Activated CD4-positive, alpha-beta T cell treated with anti-CD3 and anti-CD28 coated beads for 24 hours (primary cell): ENCODE measurements at places on chromosomes 2 and 18.

- DNase-seq = no peak
Observed at GRCh38 chr18:80004600-80005342, 16.4 kb upstream of the TXNL4A start.

GRCh38 chr2:50645346-50645745 lies 386.6 kb downstream of the NRXN1 start:
- DNase-seq = no peak

DNA sequence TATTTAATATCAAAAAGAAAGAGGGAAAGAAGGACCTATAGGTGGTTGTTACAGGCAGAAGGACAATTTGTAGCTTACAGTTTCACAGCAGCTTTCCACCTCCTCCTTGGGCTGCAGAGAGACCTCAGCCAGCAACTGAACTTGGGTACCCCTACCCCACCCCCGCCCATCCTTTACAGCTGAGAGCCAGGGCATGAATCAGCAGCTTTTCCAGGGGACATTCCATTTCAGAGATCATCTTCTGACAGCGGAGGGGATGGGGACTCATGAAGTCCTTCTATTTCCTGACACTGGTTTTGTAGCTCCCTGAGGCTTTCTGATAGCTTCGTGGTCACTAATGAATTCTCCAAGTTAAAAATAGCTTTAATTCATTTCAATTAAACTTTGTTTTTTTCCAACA lies 96.4 kb downstream of the ITGB1BP1 start:
- no peak for DNase-seq

DNA sequence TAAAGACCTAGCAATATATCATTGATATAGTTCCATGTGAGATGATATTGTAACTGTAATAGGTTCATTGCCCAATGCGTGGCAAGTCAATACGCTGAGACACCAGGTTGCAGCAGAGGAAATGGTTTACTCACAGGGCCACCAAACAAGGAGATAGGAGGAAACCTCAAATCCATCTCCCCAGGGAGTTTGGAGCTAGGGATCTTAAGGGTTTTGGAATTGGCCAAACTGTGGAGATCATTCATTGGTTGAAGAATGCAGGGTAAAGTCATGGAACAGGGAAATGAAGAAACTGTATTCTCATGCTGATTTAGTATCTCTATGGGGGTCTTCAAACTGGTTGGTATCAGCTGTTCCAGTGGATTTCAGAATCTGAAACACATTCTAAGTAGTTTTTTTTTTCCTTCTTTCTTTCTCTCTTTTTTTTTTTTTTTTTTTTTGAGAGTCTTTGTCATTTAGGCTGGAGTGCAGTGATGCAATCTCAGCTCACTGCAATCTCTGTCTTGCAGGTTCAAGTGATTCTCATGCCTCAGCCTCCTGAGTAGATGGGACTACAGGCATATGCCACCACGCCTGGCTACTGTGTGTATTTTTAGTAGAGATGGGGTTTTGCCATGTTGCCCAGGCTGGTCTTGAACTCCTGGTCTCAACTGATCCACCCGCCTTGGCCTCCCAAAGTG lies 30.7 kb upstream of the PPM1B start:
- DNase-seq = no peak

- DNase-seq = no peak
Observed at GRCh38 chr2:222427646-222428301, 3.4 kb downstream of the SGPP2 start.

- DNase-seq = no peak
Observed at GRCh38 chr2:236351966-236352525, 87.8 kb upstream of the ASB18 start.

- peak; percentile 7 for DNase-seq
Observed at GRCh38 chr2:36618381-36618780, 20.4 kb upstream of the FEZ2 start.

DNA sequence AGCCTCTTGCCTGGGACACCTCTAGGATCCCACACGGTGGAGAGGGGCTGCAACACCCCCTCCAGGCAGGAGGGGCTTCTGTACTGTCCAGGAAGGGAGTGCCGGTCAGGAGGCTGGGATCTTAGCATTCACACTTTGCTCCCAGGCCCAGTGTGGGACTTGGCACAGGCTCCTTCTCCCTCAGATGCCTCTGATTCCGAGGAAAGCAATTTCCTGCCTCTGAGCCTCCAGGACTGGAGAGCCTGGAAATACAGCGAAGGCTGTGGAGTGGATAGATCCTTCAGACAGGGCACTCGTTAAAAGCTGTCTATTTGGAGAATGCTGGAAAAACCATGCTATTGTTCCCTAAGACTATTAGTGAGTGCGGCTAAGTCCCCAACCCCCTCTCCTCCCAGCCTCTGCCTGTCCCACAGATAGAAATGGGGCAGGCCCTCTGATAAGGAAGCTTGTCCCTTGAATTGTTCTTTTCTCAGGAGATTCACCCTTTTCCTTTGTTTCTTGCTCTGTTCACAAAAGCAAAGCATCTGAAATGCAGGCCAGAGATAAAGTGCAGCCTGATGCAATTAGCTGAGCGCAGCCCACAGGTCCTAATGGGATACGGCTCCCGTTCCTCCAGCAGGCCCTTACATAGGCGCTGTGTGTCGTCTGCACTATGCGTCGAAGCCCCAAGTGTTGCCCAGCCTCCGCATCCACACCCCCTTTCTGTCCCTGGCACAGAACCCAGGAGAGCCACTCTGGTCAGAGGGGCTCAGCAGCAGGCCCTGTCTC lies 252.2 kb downstream of the KLHL29 start:
- DNase-seq = no peak

GRCh38 chr2:160646684-160647444 lies 153.3 kb upstream of the RBMS1 start:
- DNase-seq = no peak

DNA sequence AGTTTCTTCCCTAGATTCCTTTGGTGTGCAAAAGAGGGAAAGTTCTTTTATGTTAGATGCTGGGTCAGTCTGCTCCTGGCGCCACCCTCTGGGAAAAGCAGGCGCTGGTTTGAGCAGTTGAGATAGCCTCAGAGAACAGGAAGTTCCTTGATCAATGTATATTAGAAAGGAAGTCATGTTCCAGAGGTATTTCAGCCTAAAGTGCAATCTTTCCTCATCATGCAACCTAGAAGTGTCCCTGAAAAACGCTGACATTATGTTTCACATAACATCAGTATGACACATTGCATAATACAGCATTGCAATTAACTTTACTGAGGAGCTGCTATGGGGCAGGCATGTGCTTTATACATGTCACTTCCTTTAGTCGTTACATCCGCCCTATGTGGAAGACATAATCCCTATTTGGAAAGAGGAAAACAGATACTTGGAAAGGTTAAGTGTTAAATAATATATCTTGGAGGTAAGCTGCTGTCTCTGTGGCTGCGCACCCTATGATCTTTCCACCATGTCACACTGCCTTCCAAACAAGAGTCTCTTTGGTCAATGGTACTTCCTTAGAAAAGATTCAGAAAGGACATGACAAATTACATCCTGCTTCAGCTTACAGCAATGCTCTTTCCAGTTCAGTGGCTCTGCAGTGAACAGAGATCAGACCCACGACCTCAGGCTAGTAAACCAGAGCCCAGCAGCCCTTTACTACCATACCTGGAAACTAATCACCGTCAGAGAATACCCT lies 369.7 kb downstream of the RAD51AP2 start:
- DNase-seq = no peak

GRCh38 chr2:68044099-68044498 lies 18.7 kb downstream of the C1D start:
- DNase-seq = no peak

- DNase-seq = no peak
Observed at GRCh38 chr2:8659092-8659734, 22.6 kb upstream of the ID2 start.

DNA sequence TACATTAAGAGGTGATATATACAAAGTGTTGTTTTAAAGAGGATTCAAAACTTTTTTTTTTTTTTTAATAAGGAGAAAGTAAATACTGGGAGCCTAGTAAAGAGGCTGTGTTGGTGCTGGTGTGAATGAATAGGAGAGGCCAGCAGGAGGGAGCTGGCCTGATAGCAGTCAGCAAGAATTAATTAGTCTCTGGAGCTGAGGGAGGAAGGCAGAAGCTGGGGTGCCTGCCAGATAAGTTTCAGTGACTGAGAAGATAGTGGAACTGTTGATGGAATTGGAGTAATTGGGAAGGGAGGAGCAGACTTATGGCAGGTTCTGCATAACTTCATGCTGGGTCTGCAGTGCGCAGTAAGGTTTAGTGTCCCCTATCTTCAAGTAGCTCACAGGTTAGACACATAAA lies 36.2 kb upstream of the SNORC start:
- DNase-seq = no peak

DNA sequence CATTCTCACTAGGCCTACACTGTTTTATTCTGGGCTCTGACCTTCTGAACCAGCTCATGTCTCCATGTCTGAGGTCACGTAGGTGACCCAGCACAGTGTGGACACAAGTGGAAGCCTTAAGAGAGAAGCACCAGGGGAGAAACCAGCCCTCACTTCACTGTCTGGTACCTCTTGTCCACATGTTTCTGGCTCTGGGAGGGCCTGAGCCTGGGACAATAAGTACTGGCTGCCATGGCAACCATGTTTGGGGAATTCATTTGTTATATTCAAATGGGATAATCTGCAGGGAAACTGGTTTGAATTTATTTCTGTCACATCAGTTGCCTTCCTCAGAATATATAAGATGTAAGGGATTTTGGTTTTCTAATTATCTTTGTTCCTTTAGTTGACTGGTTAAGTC lies 23.3 kb downstream of the MYO3B start:
- DNase-seq = no peak

DNA sequence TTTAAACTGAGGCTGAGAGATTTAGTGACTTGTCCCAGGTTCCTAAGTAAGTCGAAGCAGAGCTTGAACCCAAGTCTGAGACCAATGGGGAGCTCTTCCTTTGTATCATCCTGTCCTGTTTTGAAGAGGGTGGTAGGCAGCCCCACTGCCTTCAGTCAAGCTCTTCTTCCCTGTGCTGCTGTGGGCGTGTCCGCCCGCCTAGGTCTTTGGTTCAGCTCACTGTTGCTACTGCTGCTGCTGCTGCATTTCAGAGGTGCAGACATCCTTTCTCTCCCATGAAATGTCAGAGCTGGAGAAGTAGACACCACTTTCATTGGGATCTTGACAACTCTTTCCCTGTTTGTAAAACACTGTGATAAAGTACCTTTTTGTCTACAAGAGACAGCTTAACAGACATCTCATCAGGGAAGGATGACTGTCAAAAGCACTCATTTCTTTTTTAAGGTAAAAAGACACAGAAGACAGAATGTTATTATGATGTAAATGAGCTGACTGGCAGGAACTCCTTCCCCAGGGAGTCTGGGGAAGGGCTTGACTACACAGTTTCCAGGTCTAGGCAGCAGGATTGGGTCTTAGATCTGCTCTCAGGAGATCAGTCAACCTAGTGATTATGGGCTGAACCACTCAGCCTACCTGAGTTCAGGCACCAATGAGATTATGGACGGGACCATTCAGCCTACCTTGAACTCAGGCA lies 91.7 kb upstream of the TRIB2 start:
- DNase-seq = no peak

DNA sequence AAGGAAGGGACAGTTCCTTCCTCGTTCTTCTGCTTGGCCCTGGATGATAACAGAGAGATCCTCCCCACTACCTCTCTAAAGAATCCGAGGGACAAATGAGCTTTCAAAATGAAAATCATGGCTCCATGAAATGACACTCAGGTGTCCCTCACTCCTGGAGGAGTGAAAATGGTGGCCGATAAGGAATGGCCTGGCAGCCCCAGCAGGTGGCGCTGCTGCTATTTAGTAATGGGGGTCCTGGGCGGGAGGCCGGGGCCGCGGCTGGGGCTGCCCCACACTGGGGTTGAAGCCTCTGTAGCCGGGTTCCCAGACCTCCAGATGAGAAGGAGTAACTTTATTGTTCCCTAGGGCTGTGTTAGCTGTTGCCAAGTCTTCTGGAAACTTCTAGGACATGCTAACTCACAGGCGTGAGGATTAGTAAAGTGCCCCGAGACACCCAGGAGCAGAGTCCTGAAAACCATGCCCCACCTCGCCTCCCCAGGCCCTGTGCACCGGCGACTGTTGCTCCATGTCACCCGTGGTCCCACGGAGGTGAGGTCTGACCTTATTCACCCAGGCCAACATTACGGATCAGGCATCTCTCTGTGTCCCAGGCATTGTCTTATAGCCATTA lies 138.0 kb downstream of the CTIF start:
- peak; percentile 50 for DNase-seq

GRCh38 chr2:219109471-219109870 lies 48.8 kb upstream of the IHH start:
- peak; percentile 23 for DNase-seq

DNA sequence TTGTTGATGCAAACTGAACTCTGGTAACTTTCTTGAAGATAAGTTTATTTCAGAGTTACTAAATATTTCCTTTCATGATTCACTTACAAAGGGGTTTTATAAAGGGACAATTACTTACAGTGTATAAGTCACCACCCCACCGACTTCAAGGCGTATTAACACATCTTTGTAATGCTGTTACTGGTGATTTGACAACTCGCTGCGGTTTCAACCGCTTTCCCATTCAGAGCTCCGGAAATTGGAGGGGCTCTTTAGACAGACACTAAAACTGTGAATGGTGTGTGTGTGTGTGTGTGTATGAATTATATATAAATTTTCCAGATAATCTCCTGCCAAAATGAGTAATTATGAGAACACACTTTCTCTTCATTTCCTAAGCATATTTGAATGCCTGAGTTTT lies 4.9 kb downstream of the TM4SF20 start:
- DNase-seq = no peak

GRCh38 chr2:65458999-65459398 lies 26.6 kb upstream of the SPRED2 start:
- DNase-seq = no peak
